Breast epithelium (tissue), 4 donors: ENCODE measurements at places on chromosomes 13 and 19. TPM values are rescaled to one million over a fixed set of nuclear protein-coding genes. Genes with fewer than 3 reads are reported as not detected.

- no peak overlapping the region for H3K4me3 ChIP-seq
- no peaks in the 10 kb centered on the region for H3K27me3 ChIP-seq
- H3K27ac ChIP-seq = no peak overlapping the region
- H3K36me3 ChIP-seq = no peaks in the 10 kb centered on the region
These were observed 8.6 kb upstream of the ZNF283 start for GRCh38 chr19:43818500-43818899.

- DNase-seq = no peak
- no peaks in the 10 kb centered on the region for H3K4me1 ChIP-seq
- H3K36me3 ChIP-seq = no peaks in the 10 kb centered on the region
- no peaks in the 10 kb centered on the region for H3K27me3 ChIP-seq
- H3K4me3 ChIP-seq = no peak overlapping the region
These were observed 152.6 kb upstream of the VSTM2B start for GRCh38 chr19:29372921-29373797.

DNA sequence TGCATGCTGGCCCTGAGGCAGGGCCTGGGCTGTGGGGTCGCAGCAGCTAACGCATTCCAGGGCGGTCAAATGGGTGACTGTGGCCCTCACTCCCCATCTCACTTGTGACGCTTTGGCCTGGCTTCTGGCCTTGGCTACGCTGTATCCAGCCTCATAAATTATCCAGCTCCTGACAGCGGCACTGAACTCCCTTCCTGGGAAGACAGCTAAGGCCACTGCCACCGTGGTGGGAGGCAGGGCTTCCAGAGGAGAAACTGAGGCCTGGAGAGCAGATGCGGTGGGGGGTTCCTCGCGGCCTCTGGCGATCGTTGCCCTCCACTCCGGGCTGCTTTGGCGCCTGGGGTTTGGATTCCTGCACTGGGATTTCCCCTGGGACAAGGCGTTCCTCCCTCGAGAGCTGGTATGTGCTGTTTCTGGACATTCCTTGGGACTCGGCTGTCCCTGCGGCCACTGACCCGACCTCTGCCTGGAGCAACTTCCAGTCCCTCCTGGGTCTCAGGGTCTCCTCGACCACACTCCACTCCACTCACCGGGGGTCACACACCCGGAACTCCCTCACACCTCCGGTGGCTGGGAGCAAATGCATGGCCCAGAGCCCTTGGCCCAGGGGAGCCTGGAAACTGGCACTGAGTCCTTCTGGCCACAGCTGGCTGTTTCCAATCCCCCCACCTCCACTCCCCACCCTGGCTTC, 3.4 kb downstream of the TBXA2R start:
- no peaks in the 10 kb centered on the region for H3K4me1 ChIP-seq
- H3K36me3 ChIP-seq = no peaks in the 10 kb centered on the region
- no peak overlapping the region for H3K27ac ChIP-seq
- DNase-seq = no peak
- no peak overlapping the region for H3K4me3 ChIP-seq
- no peaks in the 10 kb centered on the region for H3K27me3 ChIP-seq

DNA sequence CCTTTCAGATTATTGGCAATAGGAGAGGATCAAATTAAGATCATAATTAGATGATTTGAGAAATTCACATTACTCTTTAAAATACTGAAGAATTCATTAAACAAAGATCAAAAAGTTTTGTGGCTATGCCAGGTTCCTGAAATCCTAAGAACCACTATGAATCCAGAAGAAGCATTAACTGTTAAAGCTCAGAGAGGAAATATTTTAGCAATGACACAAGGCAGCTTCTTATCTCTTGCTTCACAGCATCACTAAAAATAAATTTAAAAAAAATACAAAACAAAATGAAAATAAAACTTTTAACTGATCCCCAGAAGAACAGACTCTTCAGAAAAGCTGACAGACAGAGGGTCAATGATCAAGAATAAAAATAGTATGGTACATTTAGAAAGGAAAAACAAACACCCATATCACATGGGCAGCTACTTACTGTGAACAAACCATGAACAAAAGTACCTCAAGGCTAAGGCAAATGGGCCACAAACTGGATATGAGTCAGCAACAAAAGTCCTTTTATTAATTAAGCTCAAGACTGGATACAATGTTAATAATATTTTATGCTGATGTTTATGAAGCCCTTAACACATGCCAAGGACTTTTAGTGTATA, 19.6 kb downstream of the RNF6 start:
- no peaks in the 10 kb centered on the region for H3K36me3 ChIP-seq
- DNase-seq = no peak
- H3K27ac ChIP-seq = no peak overlapping the region
- no peaks in the 10 kb centered on the region for H3K27me3 ChIP-seq

GRCh38 chr19:49685845-49686332, 3.5 kb upstream of the ADM5 start:
- no peak overlapping the region for H3K27ac ChIP-seq
- H3K4me1 ChIP-seq = no peaks in the 10 kb centered on the region
- no peak overlapping the region for H3K4me3 ChIP-seq
- no peaks in the 10 kb centered on the region for H3K27me3 ChIP-seq

- no peak overlapping the region for H3K27ac ChIP-seq
- H3K4me1 ChIP-seq = peaks cover 5% of the 10 kb centered on the region
- no peak overlapping the region for H3K4me3 ChIP-seq
- H3K27me3 ChIP-seq = no peaks in the 10 kb centered on the region
- H3K36me3 ChIP-seq = no peaks in the 10 kb centered on the region
These were observed 18.0 kb downstream of the ARHGAP35 start for GRCh38 chr19:46878613-46879375.

DNA sequence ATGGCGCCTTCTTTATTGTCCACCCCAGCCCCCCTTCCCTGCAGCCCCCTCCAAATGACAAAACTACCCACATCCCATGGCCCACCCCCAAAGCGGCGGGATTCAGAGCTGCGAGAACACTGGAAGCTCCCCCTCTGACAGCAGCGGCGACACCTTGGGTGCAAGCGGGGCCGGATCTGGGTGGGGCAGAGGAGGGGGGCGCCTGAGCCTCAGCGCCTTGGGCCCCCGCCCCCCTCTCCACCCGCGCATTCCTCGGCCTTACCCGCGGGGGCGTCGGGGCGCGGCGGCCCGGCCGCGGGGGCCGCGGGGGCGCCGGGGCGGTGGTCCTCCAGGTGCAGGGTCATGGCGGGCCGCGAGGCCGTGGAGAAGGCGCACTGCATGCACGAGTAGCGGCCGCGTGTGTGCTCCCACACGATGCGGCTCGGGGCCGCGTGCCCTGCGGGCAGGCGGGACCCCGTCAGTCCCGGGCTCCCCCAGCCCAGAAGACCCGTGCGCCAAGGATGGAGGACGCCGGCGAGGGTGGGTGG, 3.3 kb downstream of the ZNF414 start:
- no peaks in the 10 kb centered on the region for H3K36me3 ChIP-seq
- no peak for DNase-seq
- H3K27ac ChIP-seq = no peak overlapping the region
- peaks cover 11% of the 10 kb centered on the region for H3K4me1 ChIP-seq

GRCh38 chr19:55487924-55488687, at the start of gene SSC5D:
Gene SSC5D, plus strand, starts transcription at chr19:55488436. Its CDS starts 154 bp downstream, at chr19:55488590.
- H3K4me3 ChIP-seq = peak within 1 kb of the TSS; percentile 3
- no peaks in the 10 kb centered on the region for H3K36me3 ChIP-seq
- no peaks in the 10 kb centered on the region for H3K27me3 ChIP-seq
- peaks cover 23% of the 10 kb centered on the region for H3K4me1 ChIP-seq
- no peak for DNase-seq

GRCh38 chr19:31517224-31518180, 168.3 kb upstream of the TSHZ3 start:
- H3K36me3 ChIP-seq = no peaks in the 10 kb centered on the region
- peaks cover 17% of the 10 kb centered on the region for H3K27me3 ChIP-seq
- H3K4me3 ChIP-seq = no peak overlapping the region
- no peak for DNase-seq
- H3K4me1 ChIP-seq = no peaks in the 10 kb centered on the region

Gene SLC10A2
- 0.33 TPM for total RNA-seq

Gene SOX1
- total RNA-seq = not detected
